ENCODE measurements at places on chromosomes 1 and 21. TPM values are rescaled to one million over a fixed set of nuclear protein-coding genes. Genes with fewer than 3 reads are reported as not detected.

FMO5 gene
- total RNA-seq, result 2.6 TPM

LY9 gene
- total RNA-seq, result not detected

ARPC5 gene
- 318 TPM for total RNA-seq

LEFTY2 gene
- total RNA-seq, result not detected

SMPDL3B gene
- total RNA-seq, result 1.3 TPM

PAQR6 gene
- total RNA-seq, result 0.50 TPM

LRRC71 gene
- 0.19 TPM for total RNA-seq

SLFNL1 gene
- 0.69 TPM for total RNA-seq

TEKT2 gene
- 0.25 TPM for total RNA-seq

OR10Z1 gene
- total RNA-seq, result not detected

CRYAA gene
- total RNA-seq, result not detected

GPX7 gene
- total RNA-seq, result 7.0 TPM

KIF2C gene
- 26.4 TPM for total RNA-seq

RNF186 gene
- not detected for total RNA-seq

AKT3 gene
- 42.6 TPM for total RNA-seq

GRIK3 gene
- not detected for total RNA-seq

B3GALT2 gene
- total RNA-seq, result 0.65 TPM

S100A9 gene
- 1.2 TPM for total RNA-seq

ELAPOR1 gene
- 0.25 TPM for total RNA-seq

VN1R5 gene
- not detected for total RNA-seq

AK2 gene
- total RNA-seq, result 87.6 TPM

CORT gene
- total RNA-seq, result 1.5 TPM

OPN3 gene
- 9.4 TPM for total RNA-seq

CLCN6 gene
- 6.0 TPM for total RNA-seq

GPN2 gene
- total RNA-seq, result 12.5 TPM

GPA33 gene
- not detected for total RNA-seq

OLIG1 gene
- not detected for total RNA-seq

HPDL gene
- total RNA-seq, result 1.5 TPM

TOR1AIP1 gene
- total RNA-seq, result 33.3 TPM

MROH7 gene
- total RNA-seq, result not detected

PTGS2 gene
- 1.1 TPM for total RNA-seq
